Stimulated activated CD4-positive, alpha-beta T cell treated with anti-CD3 and anti-CD28 coated beads, TNF-alpha, amount 100 ng/mL, for 48 hours (primary cell): ENCODE measurements at places on chromosomes 16 and 17.

DNA sequence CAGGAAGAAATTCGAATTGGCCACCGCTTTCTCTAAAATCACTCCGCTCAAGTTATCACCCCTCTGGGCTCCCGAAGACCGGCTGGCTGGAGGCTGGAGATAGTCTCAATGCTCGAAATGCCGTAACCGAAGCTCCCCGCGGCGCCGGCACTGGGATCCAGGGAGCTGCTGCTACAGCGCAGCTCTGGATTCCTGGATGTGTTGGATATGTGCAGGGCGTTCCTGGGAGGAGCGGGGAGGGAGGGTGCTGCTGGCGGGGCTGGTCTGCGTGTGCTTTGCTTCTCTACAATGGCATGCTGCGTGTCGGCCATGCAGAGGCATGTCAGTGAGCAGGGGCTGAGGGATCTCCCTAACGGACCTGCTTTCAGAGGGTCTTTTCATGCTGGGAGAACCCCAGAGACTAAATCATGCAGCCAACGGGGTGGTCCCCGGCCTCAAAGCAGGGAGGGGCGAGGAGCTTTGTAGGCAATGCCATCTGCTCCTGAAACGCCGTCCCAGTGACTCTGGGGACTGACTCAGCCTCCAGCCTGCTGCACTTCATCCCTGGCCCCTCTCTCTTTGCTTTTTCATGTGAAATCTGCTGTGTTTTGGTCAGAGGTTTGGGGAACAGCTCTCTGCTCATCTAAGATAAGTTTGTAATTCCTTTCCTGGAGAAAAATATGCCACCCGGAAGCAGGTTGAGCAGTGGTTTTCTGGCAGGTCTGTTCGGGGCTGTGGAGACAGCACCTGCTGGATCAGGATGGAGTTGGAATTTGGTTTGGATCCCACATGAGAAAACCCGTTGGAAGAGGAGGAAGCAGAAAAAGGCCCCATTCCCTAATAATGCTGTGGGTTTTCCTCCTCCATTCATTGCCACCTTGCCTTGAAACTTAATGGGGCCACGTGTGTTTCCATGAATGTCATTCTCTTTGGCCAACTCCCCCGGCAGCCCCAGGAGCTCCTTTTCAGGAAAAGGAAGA lies 311.4 kb downstream of the SEC14L1 start:
- no peak for DNase-seq

- DNase-seq = no peak
Measured at GRCh38 chr17:31672161-31672819, 186.8 kb downstream of the COPRS start.

DNA sequence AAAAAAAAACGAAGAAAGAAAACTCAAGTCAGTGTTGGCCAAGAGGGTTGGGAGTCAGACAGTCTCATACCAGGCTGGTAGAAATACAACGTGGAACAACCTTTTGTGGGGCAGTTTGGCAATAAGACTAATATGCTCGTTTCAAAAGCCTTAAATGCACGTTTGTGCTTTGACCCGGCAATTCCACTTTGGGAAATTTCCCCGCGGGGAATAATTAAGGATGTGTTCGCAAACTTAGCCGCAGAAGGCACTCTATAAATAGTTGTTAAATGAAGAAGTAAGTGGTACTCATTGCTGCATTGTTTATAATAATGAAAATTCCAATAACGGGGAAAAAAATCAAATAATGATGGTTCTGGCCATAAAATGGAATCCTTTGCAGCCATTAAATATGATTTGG lies 664.8 kb upstream of the EEF2KMT start:
- no peak for DNase-seq

- no peak for DNase-seq
Measured at GRCh38 chr16:89407925-89408300, 82.4 kb downstream of the ANKRD11 start.

DNA sequence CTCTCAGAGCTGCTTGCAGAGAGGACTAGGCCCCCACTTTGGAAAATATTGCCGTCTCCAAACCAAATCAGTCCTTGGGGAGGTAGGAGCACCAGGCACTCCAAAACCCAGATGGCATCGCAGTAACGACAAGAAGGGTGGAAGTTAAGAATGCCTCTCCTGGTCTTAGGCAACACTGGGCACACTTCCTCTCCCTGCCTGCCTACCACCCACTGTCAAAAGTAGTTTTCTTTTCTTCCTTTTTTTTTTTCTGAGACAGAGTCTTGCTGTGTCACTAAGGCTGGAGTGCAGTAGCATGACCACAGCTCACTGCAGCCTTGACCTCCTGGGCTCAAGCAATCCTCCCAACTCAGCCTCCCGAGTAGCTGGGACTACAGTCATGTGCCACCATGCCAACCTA lies 47.2 kb downstream of the SRL start:
- no peak for DNase-seq

DNA sequence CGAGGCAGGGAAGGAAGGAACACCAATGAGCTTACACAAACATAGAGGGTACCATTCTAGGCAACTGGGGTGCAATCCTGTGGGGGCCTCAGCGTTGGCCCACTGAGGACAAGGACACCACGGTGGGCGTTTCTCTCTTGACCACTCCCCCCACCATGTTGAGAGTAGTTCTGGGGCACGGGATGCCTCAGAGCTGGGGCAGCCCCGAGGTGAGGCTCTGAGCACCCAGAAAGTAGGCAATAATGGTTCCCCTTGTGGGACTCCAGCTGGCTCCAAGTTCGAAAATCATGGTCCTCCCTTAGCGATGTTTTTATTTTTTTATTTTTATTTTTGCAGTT lies 5.1 kb downstream of the PRSS21 start:
- no peak for DNase-seq

- no peak for DNase-seq
Measured at GRCh38 chr17:197352-197751, 15.9 kb upstream of the DOC2B start.

DNA sequence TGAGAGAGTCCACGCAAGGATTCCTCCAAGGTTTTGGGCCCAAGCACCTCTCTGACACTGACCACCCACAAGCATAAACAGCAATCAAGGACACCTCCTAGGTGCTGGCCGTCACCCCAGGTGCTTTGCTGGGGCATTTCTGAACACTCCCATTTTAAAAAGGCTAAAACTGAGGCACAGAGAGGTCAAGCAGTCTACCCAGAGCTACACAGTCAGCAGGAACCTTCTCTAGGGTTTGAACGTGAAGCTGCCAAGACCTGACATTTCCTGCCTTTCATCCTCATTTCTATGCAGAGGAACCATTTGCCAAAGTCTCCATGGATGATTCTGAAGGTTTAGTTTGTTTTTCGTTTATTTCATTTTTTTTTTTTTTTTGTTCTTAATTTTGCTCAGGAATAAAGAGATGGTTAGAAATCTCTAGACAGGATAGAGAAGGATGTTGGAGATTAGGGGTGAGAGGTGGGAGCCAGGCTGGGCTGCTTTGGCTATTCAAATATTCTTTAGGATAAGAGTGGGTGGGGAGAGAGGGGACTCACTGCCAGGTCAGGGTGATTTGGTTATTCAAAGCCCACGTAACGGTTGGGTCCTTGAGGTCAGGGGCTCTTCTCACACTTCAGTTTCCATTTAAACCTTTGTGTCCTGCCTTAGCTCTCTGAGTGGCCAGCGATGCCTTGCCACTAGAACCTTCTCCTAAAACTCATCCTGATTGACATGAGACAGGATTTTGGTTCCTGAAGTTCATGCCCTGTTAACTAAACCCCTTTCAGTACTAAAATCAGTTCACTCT lies 6.2 kb downstream of the PLCG2 start:
- no peak for DNase-seq
